Osteocyte (in vitro differentiated cells): ENCODE measurements at places on chromosomes 1 and 21.

DNA sequence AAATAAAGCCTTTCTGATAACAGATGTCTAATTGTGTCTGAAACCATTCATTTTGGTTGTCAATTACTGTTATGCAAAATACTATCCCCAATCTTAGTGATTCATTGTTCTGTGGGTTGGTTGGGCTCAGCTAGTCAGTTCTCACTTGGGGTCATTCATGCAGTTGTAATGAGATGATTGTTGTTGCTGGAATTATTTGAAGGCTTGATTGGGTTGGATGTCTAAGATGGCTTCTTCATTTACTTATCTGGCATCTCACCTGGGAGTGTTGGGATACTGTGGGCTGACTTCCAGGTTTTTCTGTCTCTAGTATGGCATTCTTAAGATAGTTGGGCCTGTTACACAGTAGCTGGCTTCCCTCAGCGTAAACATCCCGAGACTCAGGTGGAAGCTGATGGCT is 217.8 kb upstream of the B3GALT2 start:
- DNase-seq: no peak

- no peak for DNase-seq
Measured at GRCh38 chr1:187870552-187870951, 1041.8 kb downstream of the PLA2G4A start.

DNA sequence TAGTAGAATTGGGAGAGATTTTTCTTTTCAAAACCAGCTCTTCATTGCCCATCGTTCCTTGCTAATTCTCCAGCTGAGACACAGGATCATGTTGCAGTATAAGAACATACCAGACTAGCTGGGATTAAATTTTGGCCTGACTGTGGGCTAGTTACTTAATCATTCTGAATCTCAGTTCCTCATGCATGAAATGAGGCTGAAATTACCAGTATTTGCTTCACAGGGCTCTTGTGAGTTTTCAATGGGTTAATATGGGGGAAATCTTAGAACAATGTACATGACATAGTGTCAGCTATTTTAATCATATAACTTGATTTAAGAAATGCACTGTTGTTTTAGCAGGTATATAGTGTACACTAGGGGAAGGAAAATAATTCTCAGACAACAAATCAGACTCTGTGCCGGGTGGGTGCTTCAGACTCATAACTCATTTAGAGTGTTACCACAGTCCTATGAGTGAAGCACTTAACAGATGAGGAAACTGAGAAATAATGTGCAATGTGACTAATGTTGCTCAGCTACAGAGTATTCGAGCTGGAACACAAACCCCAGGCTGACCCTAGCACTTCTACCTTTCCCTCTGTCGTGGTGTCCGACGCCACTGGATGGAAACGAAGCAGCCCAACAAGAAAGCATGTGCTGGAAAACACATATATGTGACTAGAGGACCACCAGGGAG is 137.6 kb upstream of the SGIP1 start:
- DNase-seq: no peak

- DNase-seq: no peak
Measured at GRCh38 chr1:74245168-74245772, 10.1 kb downstream of the TNNI3K start.

DNA sequence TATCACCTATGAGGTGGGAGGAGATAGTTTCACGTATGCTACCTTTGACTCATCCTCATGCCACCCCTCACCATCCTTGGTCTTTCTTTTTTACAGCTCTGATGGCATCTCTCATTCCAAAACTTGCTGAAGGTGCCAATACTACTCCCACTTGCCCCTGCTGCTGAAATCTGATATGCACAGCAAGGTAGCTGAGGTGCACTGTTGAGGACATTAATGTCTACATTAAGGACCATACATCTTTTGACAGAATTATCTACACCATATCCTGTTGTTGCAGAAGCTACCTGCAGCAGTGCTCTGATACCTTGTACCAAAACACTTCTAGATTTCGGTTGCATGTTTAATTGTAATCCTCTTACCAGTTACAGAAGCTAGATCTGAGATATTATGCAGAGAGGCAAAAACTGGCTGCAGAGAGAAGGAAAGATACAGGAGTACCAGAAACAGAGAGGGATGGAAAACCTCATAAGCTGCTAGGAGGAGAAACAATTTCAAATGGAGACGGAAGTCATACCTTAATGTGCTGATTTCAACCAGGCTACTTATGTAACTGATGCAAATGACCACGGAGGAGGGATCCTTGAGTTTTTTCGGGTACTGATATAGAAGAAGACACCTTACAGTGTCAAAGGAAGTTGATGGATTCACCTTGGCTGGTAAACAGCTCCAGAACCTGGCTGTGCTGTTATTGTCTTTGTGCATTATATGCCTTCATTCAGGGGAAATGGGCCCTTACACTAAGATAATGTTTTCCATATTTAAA is 19.3 kb upstream of the PTPRC start:
- no peak for DNase-seq

GRCh38 chr1:61084491-61085031 is 2.2 kb downstream of the NFIA start:
- DNase-seq: no peak

DNA sequence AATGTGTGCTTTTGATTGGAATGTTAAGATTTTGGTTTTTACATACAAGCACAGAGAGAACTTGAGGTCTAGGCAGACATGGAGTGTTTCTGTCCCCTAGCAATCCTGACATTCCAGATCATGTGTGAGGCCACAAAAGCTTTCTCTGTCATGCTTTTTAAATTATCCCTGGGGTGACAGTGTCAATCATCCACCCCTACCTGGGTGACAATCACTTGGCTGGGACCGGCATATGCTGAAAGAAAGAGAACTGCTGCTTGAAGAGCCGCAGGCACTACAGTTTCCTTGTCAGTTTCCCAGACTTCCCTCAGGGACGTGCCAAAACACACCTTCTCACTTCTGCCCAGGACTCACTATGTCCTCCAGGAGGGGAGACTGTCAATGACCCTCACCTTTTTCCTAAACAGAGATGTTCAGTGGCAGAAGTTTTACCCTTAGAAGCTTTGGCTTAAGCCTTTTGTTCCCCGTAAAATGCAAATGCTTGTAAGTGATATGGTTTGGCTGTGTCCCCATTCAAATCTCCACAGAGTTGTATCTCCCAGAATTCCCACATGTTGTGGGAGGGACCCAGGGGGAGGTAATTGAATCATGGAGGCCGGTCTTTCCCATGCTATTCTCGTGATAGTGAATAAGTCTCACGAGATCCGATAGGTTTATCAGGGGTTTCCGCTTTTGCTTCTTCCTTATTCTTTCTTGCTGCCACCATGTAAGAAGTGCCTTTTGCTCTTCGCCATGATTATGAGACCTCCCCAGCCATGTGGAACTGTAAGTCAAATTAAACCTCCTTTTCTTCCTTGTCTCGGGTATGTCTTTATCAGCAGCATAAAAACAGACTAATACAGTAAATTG is 217.4 kb downstream of the FGGY start:
- DNase-seq: no peak

DNA sequence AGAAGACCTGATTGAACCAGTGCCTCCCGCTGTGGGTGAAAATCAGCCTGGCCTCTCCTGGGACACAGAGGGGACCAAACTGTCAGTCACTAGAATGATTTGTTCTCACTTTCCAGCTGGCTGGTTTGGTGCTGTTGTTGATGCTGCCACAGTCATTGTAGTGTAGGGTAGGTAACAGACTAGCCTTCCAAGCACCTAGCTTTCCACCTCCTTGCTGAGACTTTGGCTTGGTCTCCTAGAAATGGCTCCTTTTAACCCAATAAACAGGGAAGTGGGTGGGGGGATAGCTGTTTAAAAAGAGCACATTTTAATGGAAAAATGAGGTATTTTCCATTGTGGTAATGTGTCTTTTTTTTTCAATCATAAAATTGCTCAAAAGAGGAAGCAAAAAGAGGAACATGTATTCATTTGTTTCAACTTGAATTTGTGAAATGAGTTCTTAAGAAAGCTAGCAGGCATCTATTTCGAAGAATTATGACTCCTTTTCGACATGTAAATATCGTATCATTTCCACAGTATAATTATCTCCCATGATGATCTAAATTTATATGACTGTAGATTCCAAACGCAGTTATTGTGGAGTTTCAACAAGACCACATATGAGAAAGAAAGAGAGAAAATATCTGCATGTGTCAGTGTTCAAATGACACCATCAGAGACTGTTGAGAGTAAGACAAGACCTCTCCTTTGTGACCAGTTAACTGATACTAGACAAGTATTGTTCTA is 190.1 kb downstream of the HLX start:
- DNase-seq: no peak

GRCh38 chr1:40774266-40774998 is 9.2 kb upstream of the KCNQ4 start:
- no peak for DNase-seq

DNA sequence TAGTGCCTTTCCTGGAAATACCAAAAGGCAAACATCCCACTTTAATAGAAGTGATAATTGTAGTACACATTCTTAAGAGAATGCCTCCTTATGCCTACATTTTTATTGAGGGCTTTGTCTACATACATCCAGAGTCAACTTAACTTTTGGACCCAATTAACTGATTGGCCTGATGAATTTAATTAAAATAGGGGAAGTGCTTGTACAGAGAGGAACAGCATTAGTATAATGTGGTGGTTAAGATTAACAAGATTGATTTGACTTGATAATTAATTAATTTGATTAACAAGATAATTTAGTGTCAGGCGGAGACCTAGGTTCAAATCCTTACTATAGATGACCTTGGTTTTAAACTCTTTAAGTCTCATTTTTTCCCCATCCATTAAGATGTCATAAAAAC is 111.4 kb downstream of the NFIA start:
- no peak for DNase-seq

GRCh38 chr1:165887877-165888551 is 60.6 kb downstream of the UCK2 start:
- no peak for DNase-seq
